Nephron progenitor cell (in vitro differentiated cells): ENCODE measurements at places on chromosomes 7 and 10.

GRCh38 chr7:82359426-82359825 lies 84.2 kb downstream of the CACNA2D1 start:
- DNase-seq = no peak

- DNase-seq = no peak
These were observed 15.6 kb upstream of the HSPB1 start for GRCh38 chr7:76286842-76287403.

- DNase-seq = peak; percentile 77
These were observed 15.3 kb upstream of the PAX2 start for GRCh38 chr10:100729862-100730724.

- DNase-seq = no peak
These were observed 305.1 kb downstream of the PTPRN2 start for GRCh38 chr7:158282461-158283001.

- no peak for DNase-seq
These were observed 2.0 kb downstream of the DBNL start for GRCh38 chr7:44046321-44047061.

- no peak for DNase-seq
These were observed 72.3 kb downstream of the CCDC71L start for GRCh38 chr7:106588422-106589197.

DNA sequence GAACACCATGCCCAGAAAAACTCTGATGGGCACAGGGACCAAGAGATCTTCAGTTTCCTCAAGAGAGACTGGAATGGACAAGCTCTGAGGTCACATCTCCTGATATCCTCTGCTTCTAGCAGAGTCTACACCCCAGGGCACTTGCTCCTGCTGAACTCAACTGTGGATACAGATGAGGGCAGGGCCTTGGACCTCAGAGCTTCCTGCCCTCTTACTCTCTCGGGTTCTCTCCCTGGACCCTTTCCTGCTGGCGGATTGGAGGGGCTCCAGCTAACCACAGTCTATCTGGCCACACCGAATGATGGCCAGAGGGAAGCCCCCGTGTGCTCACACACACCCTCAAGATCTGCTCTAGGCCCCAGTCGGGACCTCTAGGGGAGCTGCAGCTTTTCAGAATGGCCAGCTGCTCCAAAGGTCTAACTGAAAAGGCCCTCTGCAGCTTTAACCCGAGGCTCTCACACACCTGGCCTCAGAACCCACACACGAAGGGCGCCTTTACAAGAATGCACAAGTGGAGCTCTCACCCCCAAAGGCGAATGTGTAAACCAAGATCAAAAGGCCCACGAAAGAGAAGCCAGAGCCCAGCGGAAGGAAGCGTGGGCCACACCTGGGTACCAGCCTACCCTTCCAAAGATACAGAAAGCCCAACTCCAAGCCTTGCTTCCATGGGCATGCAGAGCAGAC lies 65.5 kb downstream of the FAM53B start:
- DNase-seq = no peak

DNA sequence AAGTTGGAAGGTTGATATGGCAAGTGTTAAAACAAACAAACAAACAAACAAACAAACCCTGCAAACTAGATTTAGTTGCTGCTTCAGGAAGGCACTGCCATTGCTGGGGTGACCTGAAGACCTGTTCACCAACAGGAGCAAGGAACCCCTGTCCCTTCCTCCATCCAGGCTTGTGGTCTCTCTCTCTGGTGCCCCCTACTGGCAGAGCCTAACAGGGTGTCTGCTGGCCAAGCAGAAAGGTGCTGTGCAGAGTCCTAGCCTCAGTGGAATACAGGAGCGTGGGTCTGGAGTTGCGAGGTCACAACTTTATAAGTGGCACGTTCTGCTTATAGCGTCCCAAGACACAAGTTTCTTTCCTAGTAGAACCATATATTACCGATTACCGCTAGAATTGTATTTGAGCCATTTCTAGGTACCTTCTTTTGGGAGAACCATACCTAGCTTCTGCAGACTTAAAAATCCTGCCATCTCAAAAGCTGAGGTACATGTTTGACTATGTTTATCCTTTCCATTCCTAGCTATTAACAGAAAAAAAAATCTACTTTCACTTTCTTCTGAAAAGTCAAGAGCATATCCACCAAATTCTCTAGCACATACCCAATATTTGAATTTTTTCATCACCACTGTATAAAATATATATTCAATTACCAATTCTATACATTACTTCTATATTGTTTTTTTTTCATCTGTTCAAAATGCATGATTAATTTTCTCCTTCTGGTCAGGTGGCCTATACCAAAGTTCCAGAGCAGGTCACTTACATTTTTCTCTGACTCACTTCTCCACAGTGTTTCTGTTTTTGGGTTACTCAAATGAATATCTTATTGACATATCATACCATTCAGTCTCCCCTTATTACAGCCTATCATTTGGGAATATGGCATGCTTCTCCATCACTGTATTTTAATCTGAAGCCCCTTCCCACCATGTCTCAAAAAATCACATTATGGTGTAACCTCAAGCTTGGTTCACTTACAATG lies 29.1 kb upstream of the CALD1 start:
- DNase-seq = peak; percentile 65

- no peak for DNase-seq
These were observed 64.9 kb downstream of the DNMBP start for GRCh38 chr10:99944860-99945259.
